ENCODE measurements at places on chromosomes 5 and 9. TPM values are rescaled to one million over a fixed set of nuclear protein-coding genes. Genes with fewer than 3 reads are reported as not detected.

Gene CCL27
- not detected for total RNA-seq

Gene INSL6
- not detected for total RNA-seq

Gene ADAMTSL2
- 0.75 TPM for total RNA-seq

Gene IFNA17
- not detected for total RNA-seq

Gene PPWD1
- 38.9 TPM for total RNA-seq

Gene PCDHA12
- 0.19 TPM for total RNA-seq

Gene SV2C
- total RNA-seq, result not detected

Gene PCDHGA7
- 1.4 TPM for total RNA-seq

Gene IFNA21
- not detected for total RNA-seq

Gene CNTFR
- total RNA-seq, result not detected

Gene BTNL9
- total RNA-seq, result 0.27 TPM

Gene PHAX
- 51.5 TPM for total RNA-seq

Gene KIAA1958
- total RNA-seq, result 0.81 TPM

Gene PCDHGC5
- total RNA-seq, result 0.94 TPM

Gene ROPN1L
- 0.45 TPM for total RNA-seq

Gene ACO1
- 36.2 TPM for total RNA-seq

Gene HSPB3
- not detected for total RNA-seq

Gene PCDHGA12
- 4.8 TPM for total RNA-seq

Gene ZFP2
- total RNA-seq, result 0.18 TPM

Gene BARHL1
- not detected for total RNA-seq

Gene ZFP37
- 1.4 TPM for total RNA-seq

Gene PCA3
- total RNA-seq, result 0.90 TPM

Gene LYSMD3
- total RNA-seq, result 13.6 TPM

Gene TENT4A
- 12.7 TPM for total RNA-seq

Gene MCTP1
- 40.7 TPM for total RNA-seq

Gene RNF183
- not detected for total RNA-seq

Gene WNT8A
- total RNA-seq, result not detected

Gene AGXT2
- not detected for total RNA-seq

Gene GABRA1
- not detected for total RNA-seq

Gene SHISAL2B
- not detected for total RNA-seq

Gene MYMK
- total RNA-seq, result not detected

Gene SAPCD2
- 5.5 TPM for total RNA-seq

Gene PCDHGA1
- total RNA-seq, result 0.36 TPM

Gene IL5
- total RNA-seq, result not detected

Gene SPACA9
- total RNA-seq, result 1.4 TPM

Gene MRNIP
- total RNA-seq, result 17.2 TPM

Gene SPATA31E1
- not detected for total RNA-seq

Gene PCDHGC4
- 1.4 TPM for total RNA-seq

Gene STPG3
- total RNA-seq, result not detected

Gene C9orf50
- total RNA-seq, result 0.09 TPM

Gene GZMA
- total RNA-seq, result not detected

Gene TLX3
- total RNA-seq, result not detected
